Myocyte (in vitro differentiated cells): ENCODE measurements at places on chromosomes 4 and X. TPM values are rescaled to one million over a fixed set of nuclear protein-coding genes. Genes with fewer than 3 reads are reported as not detected.

The MAGEB1 gene
- total RNA-seq, result not detected in 2 replicates

The AWAT1 gene
- total RNA-seq, result not detected in 2 replicates

The USP17L17 gene
- total RNA-seq, result not detected in 2 replicates

The TMEM271 gene
- total RNA-seq, result not detected in 2 replicates

The MAGEA2B gene
- not detected in 2 replicates for total RNA-seq

DNA sequence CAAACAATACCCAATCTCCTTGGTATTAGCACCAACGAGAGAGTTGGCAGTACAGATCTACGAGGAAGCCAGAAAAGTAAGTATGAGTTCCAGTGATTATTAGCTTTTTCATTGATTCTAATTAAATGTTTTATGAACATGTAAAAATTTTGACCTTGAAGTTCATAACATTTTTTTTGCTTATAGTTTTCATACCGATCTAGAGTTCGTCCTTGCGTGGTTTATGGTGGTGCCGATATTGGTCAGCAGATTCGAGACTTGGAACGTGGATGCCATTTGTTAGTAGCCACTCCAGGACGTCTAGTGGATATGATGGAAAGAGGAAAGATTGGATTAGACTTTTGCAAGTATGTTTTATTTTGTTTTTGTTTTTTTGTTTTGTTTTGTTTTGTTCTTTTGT, 10.1 kb downstream of the DDX3X start:
- DNase-seq, result no peak

DNA sequence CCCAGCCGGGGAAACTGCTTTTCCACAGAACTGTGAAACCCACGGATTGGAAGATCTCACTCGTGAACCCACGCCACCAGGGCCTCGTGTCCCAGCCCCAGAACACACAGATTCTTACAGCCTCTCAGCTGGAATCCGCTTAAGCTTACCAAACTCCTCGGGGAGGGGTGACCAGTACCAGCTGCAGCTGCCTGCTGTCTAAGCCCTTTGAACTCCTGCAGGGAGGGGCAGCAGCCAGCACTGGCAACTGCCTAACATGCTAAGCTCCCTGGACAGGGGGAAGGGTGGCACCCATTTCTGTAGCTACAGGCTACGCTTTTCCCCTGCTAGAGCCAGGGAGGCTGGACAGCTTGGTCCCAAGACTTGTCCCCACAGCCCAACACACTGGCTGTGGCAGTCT, 38.4 kb downstream of the TBL1X start:
- DNase-seq, result peak; percentile 48

GRCh38 chr4:85399270-85399669, 75.7 kb upstream of the ARHGAP24 start:
- no peak for DNase-seq

GRCh38 chrX:136736690-136737089, 44.0 kb downstream of the ARHGEF6 start:
- DNase-seq, result no peak

DNA sequence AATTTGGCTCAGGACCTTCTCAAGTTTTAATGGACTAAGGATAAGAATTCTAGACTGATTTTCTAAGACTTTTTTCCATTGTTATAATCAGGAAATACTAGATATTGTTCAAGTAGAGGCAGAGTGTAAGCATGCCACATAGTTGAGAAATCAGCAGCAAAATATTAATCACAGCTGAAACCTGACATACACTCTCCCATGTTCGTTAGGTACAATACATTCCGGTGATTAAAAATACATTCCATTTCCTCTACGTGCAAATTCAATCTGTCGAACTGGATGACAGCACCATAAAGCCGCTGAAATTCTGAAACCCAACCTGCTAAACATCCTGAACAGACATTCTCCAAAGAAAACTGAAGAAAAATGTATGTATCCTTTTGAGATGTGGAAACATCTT, 587.6 kb upstream of the DIPK2B start:
- no peak for DNase-seq

- DNase-seq, result no peak
Measured at GRCh38 chr4:154292589-154292988, 199.0 kb downstream of the DCHS2 start.

- no peak for DNase-seq
Measured at GRCh38 chrX:127879585-127879984, 172.6 kb downstream of the ACTRT1 start.

GRCh38 chr4:62191451-62192240, 991.5 kb downstream of the ADGRL3 start:
- no peak for DNase-seq

- DNase-seq, result peak; percentile 100
Measured at GRCh38 chr4:105990933-105991332, 95.7 kb downstream of the NPNT start.
